ENCODE measurements at places on chromosomes 1 and 21.

- DNase-seq, result no peak
Observed at GRCh38 chr1:119771016-119771415, 2.3 kb upstream of the HMGCS2 start.

DNA sequence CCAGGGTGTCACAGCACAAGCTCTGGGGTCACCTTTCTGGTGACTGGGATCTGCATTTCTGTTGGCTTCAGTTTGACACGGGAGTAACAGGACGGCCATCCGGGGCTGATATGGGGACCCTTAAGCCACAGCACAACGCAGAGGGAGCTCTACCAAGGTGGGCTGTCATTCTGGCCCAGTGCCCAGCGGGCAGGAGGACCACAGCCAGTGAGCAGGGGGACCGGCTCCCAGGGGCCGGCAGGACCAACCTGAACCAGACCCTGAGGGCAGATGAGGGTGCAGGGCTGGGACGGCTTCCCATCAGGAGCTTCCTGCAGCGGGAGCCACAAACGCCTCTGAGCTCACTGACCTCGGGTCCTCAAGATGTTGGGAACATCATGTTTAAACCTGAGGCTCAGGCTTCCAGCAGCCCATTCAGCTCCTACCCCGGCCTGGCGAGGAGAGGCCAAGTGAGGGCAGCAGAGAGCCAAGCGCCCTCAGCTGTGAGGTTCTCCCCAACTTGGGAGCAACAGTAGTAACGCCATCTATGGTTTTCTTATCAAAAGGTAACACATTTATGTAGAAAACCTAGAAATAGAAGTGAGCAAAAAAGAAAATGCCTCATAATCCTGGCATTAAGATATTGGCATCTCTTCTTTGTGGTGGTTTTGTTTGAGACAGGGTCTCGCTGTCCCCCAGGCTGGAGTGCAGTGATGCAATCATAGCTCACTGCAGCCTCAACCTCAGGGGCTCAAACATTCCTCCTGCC, 26.8 kb downstream of the TMEM201 start:
- DNase-seq, result peak; percentile 58

GRCh38 chr1:202923533-202923932, 3.5 kb downstream of the KLHL12 start:
- DNase-seq, result no peak

DNA sequence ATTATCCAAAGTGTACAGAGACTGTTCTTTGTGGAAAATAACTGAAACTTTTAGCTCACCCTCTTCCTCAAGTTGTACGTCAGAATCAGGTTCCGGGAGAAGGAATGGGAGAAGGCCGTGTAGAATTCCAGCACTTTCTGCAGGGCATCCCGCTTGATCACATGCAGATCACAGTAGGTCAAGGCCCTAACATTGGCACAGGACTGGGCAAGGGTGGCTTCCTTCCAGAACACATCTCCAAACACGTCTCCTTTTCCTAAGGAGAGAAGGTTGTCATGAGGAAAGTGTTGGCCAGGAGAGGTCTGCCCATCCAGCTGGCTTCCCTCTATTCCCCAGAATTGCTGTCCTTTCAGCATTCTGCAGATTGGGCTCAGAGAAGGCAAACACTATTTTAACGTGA, 358.7 kb downstream of the KCNH1 start:
- no peak for DNase-seq

- no peak for DNase-seq
Observed at GRCh38 chr1:162372159-162373071, 4.2 kb downstream of the SPATA46 start.
